Activated T-cell treated with anti-CD3 and anti-CD28 coated beads for 1 hour (primary cell): ENCODE measurements at places on chromosomes 5 and 9.

DNA sequence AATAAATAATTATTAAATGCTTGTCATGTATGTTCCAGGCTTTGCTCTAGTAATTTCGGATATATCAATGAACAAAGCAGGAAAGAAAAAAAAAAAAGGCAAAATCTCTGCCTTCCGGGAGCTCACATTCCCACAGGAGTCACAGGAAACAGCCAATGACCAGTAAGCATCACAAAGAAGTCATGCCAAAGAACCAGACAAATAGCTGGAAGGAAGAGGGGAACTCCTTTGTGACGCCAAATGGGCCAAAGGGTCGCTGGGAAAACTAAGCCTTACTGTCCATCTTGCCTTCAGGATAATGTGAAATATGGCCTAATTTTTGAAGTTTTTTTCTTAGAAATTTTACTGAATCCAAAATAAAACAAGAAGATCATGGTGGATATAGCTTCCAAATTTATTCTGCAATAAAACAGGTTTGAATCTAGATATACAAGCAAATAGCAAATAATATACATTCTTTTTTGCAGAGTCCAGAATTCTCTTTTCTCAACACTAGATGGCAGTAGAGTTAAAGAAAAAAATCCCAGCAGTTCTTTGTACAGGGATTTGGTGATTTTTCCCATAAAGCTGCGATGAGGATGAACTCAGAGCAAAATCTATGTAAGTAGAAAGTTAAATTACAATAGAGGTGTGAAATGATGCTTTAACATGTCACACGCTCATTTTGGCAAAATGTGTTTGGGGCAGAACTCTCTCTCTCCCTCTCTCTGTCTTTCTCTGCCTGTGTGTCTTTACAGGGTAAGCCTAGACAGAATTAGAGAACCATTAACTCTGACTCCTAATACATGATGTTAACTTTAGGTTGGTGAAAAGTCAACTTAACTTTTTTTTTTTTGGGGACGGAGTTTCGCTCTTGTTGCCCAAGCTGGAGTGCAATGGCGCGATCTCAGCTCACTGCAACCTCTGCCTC lies 60.0 kb upstream of the TUT7 start:
- DNase-seq: no peak

DNA sequence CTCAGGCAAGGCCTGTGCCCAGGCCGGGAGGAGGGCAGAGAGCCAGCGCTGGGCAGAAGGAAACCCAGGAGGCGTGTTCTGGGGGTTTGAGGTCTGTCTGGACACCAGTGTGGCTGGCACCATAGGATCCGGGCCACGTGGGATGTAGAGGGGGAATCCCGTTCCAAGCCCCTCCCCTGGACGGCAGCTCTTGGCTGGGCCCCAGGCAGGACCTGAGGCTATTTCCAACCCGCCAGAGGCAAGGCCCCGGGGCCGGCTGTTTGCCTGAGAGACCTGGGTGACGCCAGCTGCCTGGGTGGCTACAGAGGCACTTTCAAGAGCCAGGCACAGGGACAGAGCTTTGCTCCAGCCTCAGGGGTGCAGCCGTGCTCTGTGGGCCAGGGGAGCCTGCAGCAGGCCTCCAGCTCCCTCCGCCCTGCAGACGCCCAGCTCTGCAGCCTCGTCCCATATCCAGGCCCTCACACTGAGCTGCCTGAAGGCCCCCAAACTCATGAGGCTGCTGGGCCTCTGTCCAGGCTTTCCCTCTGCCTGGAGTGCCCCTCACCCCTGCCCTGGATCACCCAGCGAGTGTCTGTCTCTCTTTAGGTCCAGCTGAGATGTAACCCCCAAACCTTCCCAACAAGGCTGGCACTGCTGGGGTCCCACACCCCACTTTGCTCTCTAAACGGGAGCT lies 56.6 kb upstream of the EGFL7 start:
- DNase-seq: no peak

DNA sequence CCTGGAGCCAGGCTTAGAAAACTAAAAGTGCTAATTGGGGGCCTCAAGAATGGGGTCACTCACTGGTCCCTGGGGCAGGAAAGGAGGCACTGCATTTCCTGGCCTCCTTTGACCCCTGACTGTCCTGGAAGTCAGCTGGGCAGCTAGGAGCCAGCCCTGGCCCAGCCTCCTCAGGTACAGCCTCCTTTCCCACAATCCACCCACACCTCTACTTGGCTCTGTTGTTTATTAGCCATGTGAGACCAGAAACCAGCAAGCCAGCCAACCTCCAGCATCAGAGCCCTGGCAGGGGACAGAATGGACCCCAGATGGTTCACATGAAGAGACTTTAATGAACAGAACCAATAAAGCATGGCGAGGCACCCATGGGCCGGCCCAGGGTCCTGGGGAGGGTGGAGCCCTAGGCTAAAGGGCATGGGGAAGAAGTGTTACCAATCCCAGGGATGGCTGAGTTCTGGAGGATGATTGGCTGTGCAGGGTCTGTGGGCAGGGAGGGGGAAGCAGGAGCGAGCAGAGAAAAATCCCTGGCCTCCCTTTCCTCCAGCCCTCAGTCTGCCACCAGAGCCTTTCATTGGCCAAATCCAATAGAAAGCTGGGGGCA lies 55.3 kb upstream of the ANGPTL2 start:
- no peak for DNase-seq

DNA sequence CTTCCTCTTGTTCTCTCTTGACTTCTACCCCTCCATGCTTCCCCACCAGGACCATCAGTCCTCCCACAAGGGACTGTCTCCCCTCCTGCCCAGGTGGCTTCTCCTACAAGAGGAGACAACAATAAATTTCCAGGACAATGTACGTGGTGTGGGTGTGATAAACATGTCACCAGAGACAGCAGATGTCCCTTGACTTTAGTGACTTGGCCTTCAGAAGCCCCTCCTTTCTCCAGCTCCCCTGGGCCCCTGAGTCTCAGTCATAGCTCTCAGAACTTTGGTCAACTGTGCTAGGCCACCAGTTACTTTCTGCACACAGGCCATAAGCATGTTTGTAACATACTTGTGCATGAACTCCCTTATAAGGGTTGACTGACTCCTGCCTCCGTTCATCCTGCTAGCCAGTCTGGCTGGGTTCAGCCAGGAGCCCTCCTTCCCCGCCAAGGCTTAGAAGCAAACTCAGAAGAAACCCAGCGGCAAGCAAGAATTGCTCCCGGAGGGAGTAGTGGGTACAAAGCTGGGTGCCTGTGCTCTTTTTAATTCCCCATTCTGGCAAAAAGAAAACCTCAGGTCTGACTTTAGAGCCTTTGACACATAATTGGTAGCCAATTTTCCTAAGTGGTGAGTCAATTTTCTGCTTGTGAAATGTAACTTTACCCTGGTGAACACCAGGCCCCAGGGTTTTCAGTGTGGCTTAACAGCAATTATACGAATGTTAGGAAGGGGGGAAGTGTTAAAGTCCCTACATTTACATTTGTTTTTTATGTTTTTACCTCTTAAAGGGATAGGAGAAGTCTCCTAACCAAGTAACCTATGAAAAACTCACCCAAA lies 49.2 kb downstream of the EBF1 start:
- no peak for DNase-seq

DNA sequence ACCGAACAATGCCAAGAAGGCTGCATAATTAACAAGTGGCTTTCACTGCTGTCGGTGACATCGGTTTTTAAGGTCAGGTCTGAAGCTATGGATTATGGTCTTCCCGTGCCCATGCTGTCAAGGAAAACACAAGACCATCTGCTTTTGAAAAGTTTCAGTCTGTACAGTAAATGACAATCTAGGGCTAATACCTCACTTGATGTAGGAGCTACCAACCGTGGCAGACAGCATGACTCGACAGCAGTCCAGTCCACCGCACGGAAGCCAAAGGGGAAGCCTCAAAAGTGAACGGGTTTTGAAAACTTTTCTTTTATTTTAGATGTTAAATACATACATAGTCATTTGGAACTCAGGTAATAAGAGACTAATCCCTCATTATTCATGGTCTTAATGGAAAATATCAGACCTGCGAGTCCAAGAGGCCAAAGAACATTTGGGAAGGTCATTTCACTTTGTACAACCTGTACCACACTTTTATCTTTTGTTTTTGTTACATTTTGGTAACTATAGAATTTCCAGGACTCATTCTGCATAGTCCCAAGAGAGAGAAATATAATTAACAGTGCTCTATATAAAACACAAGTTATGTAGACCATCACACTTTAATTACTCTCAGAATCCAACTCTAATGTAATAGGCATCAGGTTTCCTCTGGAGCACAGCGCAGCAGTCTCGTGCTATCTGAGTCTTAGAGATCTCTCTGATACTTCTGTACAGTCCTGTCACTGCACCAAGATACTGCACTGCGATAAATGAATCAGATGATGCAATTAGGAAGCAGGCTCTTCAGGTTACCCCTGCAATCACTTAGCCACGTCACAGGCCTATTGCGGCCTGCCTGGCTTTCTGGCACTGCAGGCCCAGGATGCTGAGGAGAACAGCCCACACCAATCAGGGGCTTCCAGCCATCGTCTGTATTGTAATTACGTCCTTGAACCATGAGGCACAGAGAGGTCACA lies 184.9 kb downstream of the FANCC start:
- no peak for DNase-seq

DNA sequence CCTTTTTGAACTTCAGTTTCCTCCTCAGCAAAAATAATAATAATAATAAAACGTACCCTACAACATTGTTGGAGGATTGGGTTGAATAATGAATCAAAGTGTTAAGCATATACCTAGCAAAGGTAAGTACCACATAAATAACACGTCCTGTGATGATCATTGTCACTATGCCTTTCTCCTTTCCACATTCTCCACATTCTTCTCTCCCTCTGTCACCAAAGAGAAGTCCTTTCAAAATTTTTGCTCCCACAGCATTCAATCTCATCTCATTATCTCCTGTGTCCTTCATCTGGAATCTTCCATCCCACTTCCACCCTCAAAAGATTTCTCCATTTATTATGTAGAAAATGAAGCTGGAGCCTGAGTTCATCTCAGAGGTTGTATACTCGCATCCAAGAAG lies 7.2 kb upstream of the ALDOB start:
- DNase-seq: no peak

DNA sequence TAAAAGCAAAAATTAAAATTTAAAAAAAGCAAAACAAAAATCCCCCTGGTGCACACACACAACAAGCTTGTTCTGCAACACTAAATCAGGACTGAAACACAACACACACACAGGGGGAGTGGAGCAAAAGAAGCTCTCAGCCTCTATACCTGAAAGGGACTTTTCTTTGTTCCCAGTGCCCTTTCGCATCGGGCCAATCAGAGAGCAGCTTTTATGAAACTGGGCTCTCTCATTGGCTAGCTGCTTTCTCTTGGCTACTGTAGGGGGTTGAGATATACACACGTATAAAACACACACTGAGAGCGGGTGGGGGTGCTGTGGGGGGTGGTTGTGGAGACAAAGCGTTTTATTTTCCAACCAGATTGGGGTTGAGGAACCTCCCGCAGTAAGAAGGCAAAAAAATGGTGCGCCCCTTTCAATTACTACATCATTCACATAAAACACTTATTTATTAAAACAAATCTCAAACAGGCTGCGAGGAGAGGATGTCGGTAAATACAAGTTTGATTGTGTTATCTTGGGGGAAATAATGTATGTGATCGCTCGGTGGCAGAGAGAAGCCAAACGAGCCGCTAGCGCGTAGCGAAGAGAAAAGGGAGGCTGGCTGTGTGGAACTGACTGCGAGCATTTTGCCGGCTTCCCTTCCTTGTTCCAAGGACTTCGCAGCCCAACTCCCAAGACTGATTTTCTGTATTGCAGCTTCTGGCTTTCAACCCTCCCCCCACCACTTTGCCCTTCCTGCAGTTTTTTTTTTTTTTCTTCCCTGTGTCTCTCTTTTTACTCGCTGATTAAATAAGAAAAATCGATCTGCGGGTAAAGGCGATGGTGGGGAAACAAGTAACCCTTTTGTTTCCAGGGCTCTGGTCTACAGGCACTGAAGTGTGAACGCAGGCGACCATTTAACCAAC lies 2.5 kb upstream of the ZNF608 start:
- no peak for DNase-seq

DNA sequence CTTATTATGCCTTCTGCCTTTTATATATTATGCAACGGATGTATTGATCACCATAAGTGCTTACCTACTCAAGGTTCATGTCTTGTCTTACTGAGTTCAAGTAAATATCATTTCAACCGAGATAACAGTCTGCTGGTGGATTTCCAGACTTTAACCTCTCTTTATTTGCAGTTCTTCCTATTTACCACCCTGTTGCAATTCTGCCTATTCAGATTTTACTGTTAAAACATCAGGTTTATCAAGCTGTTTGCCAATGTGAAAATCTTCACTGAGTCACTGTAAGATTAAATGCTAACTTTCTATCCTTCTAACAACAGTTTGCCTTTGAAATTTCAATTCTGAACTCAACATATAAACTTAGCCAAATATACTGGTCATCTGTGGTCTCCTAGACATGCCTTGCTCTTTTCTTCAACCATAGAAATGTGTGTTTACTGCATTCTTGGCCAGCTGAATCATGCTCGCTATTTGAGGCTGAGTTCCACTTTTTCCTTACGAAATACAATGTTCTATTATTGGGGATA lies 471.7 kb upstream of the RORB start:
- no peak for DNase-seq

- no peak for DNase-seq
These were observed 273.7 kb downstream of the FANCC start for GRCh38 chr9:95043826-95044225.

DNA sequence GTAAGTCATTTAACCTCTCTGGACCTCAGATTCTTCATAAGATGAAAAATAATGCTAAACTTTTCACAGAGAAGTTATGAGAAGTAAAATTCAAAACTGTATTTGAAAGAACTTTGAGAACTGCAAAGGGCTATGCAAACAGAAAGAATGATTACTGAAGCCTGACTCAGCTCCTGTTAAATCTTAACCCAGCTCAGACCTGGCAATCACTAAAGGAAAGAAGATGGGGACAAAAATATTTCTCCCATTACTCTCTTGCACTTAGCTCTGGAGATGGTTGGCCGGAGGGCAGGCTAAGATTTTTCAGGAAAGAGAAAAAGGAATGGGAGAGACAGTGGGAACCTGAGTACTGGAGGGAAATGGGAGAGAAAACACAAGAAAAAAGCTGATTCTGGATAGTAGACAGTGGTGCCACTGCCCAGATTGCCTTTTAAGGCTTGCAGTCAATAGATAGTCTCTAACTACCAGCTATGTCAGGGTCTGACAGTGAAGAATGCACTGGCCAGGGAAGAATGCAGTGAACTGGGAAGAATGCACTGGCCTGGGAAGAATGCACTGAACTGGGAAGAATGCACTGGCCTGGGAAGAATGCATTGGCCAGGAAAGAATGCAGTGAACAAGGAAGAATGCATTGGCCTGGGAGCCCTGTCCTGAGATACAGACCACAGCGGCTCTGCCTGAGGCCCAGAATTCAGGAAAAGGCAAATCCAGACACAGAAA lies 25.2 kb upstream of the CEMIP2 start:
- no peak for DNase-seq

- no peak for DNase-seq
These were observed 75.5 kb downstream of the FGF1 start for GRCh38 chr5:142610176-142611001.

DNA sequence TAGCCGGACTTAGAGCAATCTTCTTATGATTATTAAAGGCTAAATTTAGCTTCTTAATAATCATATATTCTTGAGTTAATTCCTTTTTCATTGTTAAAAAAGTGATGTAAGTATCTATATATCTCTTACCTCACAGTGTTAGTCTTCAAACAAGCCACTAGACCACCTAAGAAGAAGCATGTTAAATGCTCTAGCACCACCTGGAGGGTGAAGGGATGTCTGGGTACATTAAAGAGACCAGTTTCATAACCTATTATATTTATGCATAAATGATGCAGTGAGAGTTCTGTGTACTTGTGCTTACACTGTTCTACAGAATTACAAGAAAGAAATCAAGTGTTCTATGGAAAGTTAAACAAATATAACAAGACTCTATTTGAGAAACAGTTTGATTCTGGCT lies 55.9 kb upstream of the SLCO6A1 start:
- DNase-seq: no peak
